Activated T-cell treated with anti-CD3 and anti-CD28 coated beads, Interleukin-2, amount 50 U/mL, for 48 hours (primary cell): ENCODE measurements at places on chromosomes 11 and 22.
A peak's percentile ranks its signal among the peaks of the same experiment; 100 is the strongest.

DNA sequence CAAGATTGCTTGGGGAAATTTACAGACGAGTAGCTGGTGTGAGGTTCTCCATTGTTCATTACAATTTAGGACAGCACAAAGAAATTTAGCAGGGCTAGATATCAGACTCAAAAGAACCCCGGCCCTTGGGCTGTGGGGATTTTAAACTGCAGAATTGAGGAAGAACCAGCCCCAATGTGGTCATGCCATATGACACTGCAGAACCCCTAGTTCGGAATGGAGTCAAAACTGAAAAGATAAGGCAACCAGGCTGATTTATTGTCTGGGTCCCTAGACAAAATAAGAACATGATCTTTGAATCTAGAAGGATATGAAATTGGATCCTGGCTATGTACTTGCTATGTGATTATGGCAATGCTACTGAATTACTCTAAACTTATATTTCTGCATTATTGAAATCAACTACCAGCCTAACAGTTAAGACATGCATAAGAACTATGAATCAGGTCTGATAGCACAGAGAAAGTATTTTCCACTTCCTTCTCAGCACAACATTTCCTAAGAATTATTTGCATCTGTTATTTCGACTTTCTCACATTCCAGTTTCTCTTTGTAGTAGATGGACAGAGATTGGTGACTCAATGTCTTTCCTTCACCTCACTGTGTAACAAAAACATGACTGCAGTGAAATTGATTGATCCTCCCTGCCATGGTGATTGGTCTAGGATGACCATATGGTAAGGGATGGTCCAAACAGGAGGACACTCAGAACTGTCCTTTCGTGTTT, 13.2 kb downstream of the MMP3 start:
- no peak for DNase-seq

GRCh38 chr11:101390539-101390938, 193.3 kb downstream of the TRPC6 start:
- DNase-seq: no peak

DNA sequence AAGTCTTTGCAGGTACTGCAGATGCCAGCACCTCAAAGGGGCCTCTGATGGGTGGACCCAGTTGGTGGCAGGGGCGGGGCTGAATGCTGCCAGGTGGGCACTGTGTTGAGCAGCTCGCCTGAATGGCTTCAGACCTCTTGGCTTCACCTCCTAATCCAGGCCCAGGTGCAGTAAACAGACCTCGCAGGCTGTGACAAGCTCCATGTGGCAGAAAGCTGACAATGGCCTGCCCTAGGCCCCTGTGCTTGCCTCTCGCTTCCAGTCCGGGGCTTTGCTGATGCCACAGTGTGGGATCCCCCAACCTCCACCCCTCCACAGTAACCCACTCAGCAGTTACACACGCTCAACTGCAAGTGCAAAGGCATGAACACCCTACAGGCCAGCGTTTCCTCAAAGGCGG, 9.4 kb downstream of the IGLL1 start:
- no peak for DNase-seq

- no peak for DNase-seq
Observed at GRCh38 chr11:108852701-108853100, 187.8 kb downstream of the DDX10 start.

GRCh38 chr11:117657794-117658193, 139.2 kb downstream of the DSCAML1 start:
- no peak for DNase-seq

GRCh38 chr11:1199751-1200610, 22.9 kb upstream of the MUC5B start:
- no peak for DNase-seq

GRCh38 chr11:127071606-127072005, 71.0 kb upstream of the KIRREL3 start:
- DNase-seq: no peak

GRCh38 chr22:34064696-34065095, 144.4 kb upstream of the LARGE1 start:
- no peak for DNase-seq

DNA sequence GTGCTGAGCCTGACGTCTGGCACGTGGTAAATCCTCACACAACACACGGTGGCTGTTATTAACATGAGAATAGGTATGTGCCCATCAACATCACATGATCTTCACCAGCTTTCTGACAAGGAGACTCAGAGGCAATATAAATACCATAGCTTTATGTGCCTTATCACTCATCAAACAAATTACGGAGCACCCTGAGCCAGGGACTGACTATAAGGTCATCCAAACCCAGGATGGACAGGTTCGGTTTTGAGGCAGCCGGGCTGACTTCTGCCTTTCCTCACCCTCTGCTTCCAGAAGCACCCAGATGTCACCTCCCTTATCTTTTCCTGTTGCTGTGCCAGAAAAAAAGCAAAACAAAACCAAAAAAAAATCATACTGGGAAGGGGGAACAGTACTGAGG, 5.7 kb upstream of the PLAAT3 start:
- DNase-seq: no peak

GRCh38 chr22:37982938-37983859, 1.2 kb downstream of the SOX10 start:
- DNase-seq: no peak

- no peak for DNase-seq
Observed at GRCh38 chr22:27620367-27621154, 181.0 kb downstream of the MN1 start.

DNA sequence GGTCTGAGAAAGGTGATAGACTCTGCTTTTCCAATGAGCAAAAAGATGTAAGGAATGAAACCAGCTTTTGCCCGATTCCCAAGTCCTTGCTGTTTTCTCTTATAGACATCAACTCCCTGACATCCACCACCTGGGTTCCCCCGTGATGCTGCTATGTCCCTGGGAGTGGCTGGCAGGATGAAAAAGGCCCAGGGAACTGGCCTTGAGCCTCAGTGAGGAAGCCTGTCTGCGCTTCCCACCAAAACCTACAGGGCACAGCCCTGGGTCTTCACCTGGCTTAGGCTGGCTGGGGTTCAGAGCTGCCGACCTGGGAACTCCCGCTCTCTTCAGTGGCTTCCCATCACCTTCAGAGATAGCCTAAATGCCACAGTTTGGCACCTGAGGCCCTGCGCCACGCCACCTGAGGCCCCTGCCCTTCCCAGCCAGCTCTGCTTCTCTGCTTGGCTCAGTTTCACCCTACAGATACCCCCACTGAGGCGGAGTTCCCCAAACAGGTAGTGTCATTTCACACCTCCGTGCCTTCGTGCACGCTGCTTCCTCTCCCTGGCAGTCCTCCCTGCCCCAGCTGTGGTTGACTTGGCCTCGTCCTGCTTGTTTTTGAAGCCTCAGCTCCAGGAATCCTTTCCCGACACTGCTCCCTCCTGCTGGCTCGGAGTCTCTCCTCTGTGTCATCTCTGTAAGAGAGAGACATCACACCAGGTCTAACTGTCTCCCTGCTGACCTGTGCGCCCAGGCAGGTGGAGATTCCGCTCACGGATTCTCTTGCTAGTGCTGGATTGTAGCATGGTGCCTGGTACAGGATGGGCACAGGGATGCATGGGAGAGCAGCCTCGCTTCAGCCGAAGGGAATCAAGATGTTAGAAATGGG, 10.7 kb downstream of the SLC37A2 start:
- peak; percentile 16 for DNase-seq

- DNase-seq: peak; percentile 37
Observed at GRCh38 chr11:118117790-118118601, 31.2 kb upstream of the SMIM35 start.

DNA sequence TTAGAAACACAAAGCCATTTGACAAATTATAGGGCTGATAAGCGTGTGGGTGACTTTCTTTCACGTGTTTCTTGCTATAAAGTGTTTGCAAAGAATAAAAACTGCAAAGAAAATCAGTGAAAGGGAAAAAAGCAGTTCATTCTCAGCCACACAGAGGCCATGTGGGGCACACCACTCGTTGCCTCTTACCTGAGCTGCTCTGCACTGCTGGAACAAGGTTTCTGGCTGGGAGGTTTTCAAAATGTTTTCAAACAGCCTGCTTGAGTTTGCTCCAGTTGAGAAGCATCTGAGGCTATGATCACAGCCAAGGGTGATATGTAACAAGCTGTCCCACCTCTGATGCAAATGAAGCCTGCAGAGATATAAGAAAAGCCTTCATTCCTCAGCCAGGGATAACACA, 14.7 kb upstream of the VSIG10L2 start:
- no peak for DNase-seq

- no peak for DNase-seq
Observed at GRCh38 chr11:59575505-59575904, 40.1 kb downstream of the OSBP start.

GRCh38 chr22:23836281-23836680, 2.5 kb downstream of the DERL3 start:
- DNase-seq: no peak

DNA sequence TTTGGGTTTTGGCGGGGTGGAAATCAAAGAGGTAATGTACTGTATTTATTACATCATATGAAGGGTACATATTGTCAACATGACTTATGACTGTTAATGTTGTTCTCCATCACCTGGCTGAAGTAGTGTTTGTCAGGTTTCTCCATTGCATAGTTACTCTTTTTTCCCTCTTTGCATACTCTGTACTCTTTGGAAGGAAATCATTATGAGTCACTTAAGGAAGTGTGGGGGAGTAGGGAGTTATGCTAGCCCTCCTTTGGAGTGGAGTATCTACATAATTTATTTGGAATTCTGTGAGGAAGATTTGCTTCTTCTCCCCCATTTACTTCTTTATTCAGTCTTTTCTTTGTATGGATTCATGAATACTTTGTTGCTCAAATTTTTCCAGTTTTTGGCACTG, 3.6 kb upstream of the PGR start:
- no peak for DNase-seq

GRCh38 chr11:76162336-76163288, 43.7 kb downstream of the WNT11 start:
- DNase-seq: no peak

GRCh38 chr11:47324520-47324919, 28.0 kb downstream of the MYBPC3 start:
- DNase-seq: no peak

DNA sequence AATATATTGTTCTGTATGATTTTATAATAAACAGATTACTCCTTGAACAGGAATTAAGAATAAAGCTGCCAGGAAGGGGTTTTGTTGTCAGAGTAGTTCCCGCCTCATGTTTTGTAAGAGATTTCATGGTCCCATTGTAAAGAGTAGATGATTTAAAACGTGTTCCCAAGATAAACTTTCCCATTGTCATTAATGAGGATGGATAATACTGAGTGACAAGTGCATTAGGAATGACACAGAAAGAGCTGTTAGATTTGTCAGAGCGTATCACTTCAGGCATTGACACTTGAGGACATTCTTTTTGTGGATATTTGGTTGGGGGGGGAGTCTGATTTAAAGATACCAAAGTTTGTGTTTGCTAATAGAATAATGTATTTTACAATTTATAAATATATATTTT, 147.0 kb downstream of the PAX6 start:
- no peak for DNase-seq

GRCh38 chr11:86625544-86625943, 46.9 kb downstream of the ME3 start:
- no peak for DNase-seq

GRCh38 chr11:30016588-30017363, at the start of gene KCNA4:
Gene KCNA4 (minus strand): TSS chr11:30017030. CDS start chr11:30012678, 4,352 bp downstream.
- no peak for DNase-seq

DNA sequence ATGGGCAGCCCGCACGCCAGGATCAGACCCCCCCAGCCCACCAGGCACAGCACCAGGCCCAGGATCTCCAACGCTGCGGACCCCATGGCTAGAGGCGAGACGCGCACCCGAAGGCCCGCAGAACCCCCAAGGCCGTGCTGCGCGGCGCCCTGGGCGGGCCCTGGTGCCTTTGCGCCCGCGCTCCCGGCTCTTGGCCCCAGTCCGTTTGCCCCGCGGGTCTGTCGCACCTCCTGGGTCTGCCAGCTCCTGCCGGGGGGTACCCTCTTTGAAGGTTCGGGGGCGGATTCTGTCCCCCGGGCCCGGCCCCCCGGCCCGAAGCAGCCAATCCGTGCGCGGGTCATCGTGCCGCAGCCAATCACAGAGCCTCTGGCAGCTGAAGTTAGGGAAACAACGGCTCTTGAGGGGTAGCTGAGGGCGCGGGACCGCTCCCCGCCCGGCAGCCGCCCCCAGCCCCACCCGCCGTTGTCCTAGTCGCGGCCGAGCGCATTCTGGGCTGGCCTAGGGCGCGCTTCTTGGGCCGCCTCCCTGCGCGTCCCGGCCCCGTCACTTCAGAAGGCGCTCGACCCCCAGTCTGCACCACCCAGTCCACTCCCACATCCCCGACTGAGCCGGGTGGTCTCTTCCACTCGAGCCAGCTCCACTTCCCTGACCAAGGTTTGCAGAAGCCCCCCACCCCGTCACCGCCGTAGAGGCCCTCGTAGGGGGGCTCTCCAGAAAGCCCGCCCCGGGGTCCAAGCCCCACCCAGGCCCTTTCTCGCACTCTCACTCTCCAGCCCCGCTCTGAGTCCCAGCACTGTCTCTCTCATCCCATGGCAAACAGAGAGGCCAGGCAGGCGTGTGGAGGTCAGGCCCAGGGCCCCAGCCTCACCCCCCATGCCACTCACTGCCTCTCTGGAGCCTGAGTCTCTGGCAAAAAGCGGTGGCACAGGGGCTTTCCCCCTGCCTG, at the start of gene CLDN5:
Gene CLDN5 (minus strand): TSS at position 241 of the 946 bp plus-strand sequence. CDS start 155 bp downstream, at position 86.
- peak; percentile 46 for DNase-seq

DNA sequence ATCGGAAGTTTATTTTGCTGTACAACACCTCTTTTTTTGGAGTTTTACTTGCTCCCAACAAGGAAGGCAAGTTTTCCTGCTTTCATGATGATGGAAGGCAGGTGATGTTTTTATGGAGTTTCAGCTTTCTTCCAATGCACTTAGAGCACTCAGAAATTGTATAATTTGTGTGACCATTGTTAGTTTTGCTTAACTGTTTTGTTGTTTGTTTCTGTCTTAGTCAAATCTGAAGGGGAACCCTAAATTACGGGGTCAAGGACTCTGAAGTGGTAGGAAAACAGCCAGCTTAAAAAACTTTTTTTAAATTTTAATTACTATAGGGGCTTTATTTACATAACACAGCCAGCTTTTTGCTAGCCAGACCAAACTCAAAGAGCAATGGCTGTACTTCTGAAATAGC, 14.7 kb downstream of the APOL6 start:
- DNase-seq: no peak

DNA sequence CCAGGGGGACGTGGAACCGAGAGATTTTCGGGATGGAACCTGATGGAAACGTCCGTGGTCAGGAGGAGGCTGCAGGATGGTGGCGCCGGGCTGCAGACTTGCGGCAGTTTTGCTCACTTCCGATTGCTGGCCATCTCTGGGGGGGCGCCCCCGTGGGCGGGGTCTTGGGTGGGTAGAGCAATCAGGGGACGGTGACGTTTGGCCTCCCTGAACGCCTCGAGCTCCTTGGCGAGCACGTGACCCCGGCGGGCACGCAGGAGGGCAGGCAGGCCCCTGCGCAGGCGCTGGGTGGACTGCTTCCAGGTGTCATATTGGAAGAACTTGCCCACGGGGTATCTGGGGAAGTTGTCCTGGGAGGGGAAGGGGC, 6.3 kb downstream of the IGF2 start:
- DNase-seq: no peak

DNA sequence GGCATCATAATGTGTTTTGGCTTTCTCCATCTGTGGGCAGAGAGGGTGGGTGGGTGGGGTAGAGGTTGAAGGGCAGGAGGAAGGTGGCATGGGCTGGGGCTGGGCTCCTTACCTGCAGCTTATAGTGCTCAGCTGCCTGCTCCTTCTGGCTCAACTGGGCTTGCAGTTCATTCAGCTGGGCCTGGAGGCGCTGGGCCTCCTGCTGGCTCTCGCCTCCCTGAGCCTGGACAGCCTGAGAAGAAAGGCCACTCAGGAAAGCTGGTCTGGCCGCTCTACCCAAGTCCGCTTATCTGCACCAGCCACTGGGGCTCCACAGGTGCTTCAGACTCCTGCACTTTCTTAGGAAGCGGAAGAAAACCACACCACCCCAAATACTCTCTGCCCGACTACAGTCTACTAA, 10.4 kb downstream of the IL18BP start:
- DNase-seq: no peak
